ENCODE measurements at places on chromosomes 4 and X.

DNA sequence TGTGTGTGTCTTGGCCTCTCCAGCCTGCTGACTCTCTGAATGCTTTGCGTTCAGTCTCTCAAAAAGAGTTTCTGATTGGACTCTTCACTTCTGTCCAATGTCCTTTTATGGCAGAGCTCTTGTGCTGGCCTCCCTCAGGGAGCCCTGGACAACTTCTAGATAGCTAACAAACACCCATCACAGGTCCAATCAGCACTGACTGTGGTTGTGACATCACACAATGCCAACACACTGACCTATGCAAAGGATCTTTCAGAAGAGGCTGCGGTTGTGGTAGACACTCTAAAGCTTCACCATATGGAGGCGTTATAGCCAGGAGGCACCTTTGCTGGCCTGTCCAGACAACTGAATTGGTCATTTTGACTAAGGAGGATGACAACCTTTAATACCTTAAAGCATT lies 53.8 kb upstream of the LSM6 start:
- peak; percentile 1 for DNase-seq

GRCh38 chr4:169051761-169052593 lies 41.9 kb upstream of the CBR4 start:
- DNase-seq: no peak

GRCh38 chr4:178395798-178396197 lies 953.6 kb upstream of the AGA start:
- no peak for DNase-seq

DNA sequence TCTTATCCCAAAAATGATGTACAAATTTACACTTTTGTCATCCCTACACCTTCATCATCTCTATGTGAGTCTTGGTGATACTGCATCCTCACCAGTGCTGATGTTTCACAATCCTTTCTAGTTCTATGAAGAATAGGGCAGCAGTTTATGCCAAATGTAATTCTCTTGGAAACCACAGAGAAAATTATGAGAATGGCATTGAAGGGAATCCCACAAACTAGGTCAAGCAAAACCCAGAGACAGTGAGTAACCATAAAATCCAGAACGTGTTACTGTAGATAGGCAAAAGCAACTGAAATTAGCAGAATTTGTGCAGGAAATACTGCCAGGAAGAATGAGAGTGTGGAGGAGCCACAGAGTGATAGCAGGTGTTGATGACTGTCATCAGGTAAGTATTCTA lies 24.5 kb downstream of the IL15 start:
- DNase-seq: no peak

DNA sequence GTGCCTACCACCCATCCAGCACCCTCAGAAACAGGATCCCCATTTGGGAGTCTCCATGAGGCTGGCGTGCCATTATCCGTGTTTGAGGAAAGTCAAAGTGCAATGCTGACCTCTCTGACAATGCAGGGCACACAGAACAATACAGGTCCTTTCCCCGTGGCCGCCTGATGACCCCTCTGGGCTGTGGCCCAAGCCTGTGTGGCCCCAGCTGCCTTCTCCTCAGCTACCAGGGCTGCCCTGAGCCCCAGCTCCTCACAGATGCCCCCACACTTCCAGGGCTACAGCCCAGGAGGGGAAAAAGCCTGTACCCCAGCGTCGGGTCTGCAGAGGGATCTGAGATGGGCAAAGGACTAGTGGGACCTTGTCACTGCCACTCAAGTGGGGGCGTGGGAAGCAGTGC lies 15.5 kb downstream of the ZFYVE28 start:
- no peak for DNase-seq

DNA sequence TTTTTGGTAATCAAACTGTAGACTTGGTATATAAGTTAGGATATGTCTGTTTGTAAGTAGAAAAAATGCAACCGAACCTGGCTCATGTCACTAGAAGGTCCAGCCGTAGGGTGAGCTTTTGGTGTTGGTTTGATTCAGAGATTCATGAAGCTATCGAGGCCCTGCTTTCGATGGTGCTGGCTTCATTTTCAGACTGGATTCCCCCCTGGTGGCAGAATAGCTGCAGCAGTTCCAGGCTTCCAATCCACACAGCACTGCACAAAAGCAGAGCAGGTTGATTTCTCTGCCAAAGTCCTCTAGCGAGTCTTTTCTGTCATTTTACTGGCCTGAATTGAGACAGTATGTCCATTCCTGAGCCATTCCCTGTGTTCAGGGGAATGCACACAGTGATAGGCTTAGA lies 33.1 kb downstream of the PDK3 start:
- DNase-seq: no peak

DNA sequence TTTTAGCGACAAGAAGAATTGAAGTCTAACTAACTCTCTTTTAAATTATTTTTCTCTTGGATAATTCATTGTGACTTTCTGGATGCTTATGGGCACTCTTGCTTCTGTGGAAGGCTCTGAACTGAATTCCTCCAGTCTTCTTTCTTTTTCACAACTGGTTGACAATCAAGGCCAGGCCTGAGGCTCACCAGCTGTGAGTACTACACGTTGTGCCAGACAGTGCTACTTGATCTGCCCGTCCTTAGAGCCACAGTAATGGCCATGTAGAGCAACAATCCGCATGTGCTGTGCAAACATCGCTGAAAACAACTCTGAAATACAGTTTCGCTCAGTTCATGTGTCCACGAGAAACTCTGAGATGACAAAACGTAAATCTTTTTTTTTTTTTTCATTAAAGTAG lies 1336.3 kb upstream of the AGA start:
- no peak for DNase-seq

GRCh38 chrX:118066867-118067515 lies 49.6 kb downstream of the KLHL13 start:
- no peak for DNase-seq

DNA sequence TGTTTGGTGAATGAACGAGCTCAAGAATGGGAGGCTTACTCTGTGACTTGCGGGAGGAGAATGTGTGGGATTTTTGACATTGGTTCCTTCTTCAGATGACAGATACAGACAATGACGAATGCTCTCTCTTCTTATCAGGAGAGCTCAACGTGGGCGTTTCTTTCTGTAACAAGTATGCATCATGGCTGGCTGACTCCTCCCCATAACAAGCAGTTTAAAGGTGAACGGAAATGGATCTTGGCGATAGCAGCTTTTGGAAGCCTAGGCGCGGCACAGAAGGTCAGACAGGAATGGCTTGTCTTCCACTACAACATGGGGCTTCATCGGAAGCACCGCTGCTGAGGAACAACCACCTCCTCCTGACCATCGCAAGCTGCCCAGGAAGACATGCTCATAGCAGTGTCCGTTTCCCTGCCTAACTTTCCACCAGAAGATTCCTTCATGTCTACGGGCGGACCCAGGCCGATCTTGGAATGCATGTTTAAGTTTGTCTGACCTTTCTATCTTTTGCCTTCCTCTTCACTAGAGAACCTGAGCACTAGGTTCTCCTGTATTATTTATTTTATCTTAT lies 18.3 kb upstream of the ACSL1 start:
- no peak for DNase-seq

DNA sequence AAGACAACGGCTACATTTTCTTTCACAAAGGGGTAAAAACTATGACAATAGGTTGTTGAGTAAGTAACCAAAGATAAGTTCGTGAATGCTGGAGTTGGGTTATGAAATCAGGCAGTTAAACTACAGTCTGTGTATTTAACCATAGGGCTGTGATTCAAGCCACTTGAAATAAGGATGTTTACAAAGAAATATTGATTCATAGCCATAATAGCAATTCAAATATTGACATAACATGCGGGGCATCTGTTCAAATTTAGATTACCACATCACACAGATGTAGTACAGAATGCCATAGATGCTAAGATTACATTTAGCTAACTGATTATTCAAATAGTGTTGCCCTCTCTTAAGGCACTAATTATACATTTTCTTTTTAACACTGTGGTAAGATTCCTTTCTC lies 364.1 kb downstream of the FSTL5 start:
- DNase-seq: peak; percentile 6

DNA sequence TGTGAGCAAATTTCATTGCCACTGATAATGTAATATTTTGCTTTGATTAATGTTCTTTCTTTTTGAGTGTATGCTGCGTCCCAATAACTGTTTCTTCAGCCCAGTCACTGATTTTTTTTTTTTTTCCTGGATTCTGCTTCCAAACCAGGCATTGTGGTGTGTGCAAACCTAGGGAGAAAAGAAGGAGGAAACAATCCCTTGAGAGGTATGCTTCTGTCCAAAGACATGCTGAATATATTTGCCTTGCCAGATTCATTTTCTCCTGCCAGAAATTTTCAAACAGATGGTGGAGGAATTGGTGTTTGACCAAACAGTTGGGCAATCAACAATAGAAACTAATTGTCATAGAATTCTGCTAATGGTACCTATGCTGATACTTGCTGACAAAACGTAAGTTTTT lies 753.6 kb downstream of the RPA4 start:
- DNase-seq: no peak

DNA sequence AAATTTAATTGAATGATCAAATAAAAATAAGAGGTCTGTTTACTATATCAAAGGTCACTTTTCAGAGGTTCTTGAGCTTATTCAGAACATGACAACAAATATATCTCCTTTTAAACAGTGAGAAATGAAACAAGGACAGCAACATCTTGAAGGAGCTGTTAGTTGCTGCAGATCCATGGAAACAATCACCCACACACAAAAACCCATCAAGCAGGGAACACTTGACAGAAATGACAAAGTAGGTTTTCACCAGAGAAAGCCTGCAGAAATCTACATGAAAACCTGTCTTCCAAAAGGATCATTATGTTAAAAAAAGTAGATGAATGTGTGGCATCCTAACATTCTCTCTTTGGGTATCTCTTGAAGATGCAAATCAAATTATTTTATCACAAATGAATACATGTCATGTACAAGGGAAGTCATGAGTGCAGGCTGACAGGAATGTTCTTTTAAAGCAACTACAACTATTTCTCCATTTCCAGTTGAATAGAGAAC lies 203.0 kb downstream of the GRIA2 start:
- DNase-seq: no peak

- DNase-seq: no peak
These were observed 576.2 kb upstream of the SMIM31 start for GRCh38 chr4:164177753-164178152.

- peak; percentile 29 for DNase-seq
These were observed 24.8 kb downstream of the ZFYVE28 start for GRCh38 chr4:2393353-2394270.

- DNase-seq: no peak
These were observed 96.4 kb downstream of the GPC3 start for GRCh38 chrX:133888984-133889383.

DNA sequence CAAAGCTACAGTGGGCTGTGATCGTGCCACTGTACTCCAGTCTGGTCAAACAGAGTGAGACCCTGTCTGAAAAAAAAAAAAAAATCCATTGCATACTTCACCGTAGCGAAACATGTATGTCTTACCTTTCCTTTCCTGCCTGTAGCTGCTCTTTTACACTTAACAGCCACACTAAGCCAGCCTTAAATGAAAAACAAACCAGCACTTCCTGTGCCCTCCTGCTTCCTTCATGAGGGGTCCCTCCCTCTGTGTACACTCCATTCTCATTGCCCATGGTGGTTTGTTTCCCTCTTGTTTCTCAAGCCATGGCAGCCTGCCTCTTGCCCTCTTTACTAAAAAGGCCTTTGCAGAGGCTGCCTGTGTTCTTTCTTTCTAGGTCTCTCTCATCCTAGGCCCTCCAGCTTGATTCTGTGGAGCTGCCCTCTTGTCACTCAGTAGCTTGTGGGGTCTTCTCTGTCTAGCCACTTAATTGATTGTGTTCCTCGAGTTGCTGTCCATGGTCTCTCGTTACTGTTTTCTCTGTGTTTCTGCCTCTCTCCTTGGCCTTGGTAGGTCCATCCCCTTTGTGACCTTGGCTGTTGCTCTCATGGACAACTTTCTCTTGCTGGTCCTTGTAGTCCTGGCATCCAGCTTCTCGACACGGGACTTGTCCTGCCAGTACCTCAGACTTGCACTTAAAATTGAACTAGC lies 52.1 kb upstream of the MSANTD1 start:
- no peak for DNase-seq
